NCI-H1436 (cell line): ENCODE measurements at places on chromosomes 11 and 22.

DNA sequence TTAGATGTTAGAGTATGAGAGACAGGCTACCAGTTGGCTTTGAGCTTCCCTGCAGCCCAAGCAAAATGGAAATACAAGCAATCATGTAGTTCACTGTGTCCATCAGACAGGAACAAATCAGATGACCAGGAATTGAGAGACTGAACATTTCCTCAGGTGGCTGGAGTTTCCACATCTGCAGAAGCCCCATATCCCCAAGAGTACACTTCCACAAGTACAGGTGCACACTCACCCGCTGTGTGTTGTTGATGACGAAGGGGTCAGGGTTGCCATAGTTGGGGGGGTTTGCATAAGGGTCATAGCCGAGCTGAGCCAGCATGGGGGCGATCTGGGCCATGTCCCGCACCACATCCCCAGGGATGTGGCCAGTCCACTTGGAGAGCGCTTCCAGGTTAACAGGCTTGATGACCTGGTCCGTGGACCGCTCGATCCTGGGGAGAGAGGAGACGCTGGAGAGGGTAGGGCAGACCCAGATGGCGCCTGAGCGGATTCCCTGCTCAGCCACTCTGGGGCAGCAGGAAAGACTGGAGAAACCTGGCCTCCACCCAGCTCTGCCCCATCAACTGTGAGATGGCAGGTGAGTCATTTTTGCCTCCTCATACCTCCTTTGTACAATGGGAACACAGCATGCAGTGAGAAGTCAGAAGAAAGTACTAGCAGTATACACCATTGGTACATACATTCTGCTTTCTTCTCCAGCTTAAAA is 23.9 kb upstream of the TFIP11 start:
- no peak for DNase-seq

DNA sequence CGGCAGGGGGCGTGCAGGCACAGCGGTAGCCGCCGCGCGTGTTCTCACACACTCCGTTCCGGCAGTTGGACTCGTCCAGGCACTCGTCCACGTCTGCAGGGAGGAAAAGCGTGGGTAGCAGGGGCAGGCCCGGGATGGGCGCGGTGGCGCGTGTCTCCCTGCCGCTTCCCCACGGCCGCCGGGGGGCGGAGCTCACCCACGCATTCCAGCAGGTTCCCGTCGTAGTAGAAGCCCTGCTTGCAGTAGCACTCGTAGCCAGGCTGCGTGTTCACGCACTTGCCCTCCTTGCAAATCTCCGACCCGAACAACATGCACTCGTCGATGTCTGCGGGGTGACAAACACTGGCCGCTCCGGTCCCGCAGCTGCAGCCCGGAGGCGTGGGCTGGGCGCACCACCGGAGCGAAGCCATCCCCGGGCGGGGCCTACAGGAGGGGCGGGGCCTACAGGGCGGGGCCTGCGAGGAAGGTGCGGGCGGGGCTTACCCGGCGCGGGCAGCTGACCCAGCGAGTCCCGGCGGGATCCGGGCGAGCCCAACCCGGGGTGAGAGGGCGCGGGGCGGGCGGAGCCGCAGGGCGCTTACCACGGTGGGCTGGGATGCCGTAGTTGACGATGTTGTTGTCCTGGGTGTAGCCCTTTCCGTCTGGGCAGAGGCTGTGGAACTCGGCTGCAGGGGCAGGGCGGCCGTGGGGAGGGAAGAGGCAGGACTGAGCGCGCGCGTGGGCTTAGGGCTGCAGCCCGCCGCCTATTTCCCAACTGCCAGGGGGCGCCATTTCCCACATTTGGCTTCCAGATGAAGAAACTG is 15.6 kb downstream of the SCYL1 start:
- DNase-seq: no peak

GRCh38 chr11:105229761-105230160 is 90.2 kb upstream of the CARD18 start:
- DNase-seq: no peak

GRCh38 chr11:105611572-105612441 is 1.9 kb downstream of the GRIA4 start:
- no peak for DNase-seq

DNA sequence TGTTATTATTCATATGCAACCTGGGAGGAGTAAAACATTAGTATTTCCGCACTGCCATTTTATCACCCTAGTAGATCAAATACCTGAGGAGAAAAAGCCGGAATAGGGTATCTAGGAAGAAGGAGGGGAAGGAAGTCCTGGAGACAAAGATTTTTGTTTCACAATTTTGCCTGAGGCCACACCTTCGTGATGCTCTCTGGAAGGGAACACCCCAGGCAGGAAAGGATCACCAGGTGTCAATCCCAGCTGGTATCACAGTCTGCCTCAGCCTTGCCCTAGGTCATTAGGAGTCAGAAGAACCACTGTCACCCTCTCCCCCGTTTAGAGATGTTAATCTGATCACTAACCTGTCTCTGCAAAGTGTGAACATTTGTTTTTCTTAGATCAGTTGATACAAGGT is 35.4 kb upstream of the IGSF9B start:
- no peak for DNase-seq

GRCh38 chr11:109035284-109035683 is 370.4 kb downstream of the DDX10 start:
- no peak for DNase-seq

DNA sequence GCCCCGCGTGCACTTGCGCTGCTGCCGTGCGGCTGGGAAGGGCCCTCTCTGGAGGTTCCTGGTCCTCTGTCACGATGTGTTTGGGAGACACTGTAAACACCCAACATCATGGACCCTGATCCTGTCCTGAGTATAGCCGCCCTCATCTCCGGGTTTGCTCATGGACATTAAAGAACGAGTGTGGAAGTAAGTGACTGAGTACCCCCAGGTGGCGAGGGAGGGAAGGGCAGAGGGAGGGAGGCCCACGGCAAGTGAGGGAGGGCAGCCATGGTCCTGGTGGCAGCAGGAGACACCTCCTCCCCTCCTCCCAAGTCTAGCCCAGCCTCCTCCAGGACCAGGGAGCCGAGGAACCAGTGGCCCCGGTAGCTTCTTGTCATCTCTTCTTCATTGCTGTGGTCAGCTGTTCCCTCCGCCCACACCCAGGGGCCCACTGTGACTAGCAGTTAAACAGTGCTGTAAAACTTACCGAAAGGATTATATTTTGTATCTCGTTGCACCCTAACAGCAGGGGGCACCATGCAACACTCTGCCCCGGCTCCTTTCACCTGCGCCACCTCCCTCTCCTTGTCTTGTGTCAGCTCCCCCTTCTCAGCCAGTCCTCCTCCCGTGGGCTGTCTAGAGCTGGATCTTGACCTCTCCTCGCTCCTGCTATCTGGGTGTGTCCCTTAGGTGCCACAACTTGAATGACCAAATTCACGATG is 566.5 kb upstream of the B3GAT1 start:
- no peak for DNase-seq

- DNase-seq: no peak
These were observed 18.9 kb upstream of the VWA5A start for GRCh38 chr11:124096364-124096763.

GRCh38 chr11:4466131-4466870 is 16.1 kb upstream of the OR52K1 start:
- no peak for DNase-seq

- DNase-seq: no peak
These were observed 40.0 kb downstream of the DUSP8 start for GRCh38 chr11:1532014-1532586.

- no peak for DNase-seq
These were observed 14.1 kb downstream of the CSDC2 start for GRCh38 chr22:41574847-41575381.

DNA sequence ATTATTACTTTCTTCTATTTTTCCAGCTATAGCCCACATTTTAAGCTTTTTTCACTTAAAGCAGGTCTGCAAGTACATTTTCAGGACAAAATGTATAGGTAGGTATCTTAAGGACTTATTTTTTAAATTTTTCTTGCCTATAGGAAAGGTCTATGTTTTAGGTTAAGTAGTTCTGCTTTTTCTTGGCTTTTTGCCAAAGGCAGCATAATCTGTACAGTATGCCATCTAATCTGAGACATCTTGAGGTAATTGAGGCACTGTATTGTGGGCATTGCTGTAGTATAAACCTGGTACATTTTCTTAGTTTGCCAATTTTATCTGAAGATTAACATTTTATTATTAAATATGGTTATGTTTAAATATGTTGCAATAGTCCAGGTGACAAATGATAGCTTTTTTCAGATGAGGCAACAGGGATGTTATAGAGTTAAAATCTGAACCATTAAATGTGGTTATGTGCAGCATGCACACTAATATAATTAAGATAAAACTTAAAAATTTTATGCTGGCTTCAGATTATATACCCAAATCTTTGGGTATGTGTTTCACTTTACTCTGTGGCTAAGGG is 42.9 kb downstream of the QSER1 start:
- DNase-seq: no peak

DNA sequence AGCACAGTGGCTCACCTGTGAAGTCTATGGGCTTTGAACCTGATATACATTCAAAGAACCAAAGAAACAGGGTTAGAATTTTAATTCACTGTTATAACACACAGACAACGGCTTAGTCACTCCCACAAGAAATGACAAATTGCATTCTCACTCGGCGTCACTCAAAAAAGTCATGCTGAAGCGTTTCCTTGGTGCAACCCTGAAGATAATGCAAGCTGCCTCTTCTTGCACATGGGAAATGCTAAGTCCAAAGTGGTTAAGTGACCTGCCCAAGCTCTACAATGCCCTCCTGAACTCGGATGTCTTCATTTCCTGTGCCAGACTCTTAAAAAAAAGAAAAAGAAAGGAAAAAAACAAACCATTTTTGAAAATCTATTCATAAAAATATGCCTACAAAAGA is 10.0 kb downstream of the LGR4 start:
- DNase-seq: no peak
